ENCODE measurements at places on chromosomes 6 and 20.

GRCh38 chr6:136501096-136501495, 49.1 kb downstream of the MAP7 start:
- DNase-seq: no peak

DNA sequence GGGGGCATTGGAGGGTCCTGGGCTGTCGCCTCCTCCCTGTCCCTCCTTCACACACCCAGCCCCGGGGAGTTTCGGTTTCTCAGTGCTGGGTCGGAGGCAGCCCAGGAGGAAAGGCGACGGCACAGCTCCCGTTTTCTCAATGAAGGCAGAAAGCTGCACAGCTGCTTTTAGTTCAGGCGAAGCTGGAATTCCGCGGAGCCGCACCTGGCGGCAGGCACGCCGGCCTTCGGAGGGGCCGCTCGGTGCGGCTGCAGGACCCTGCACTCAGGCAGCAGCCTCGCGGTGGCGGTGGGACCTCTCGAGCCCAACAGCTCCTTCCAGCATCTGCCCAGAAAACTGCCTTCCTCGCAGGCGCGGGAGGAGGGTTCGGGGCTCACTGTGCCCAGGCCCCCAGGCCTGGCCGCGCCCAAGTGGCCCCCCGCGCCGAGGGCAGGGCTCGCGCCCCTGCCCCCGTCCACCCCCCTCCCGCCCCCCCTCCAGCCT, 4.6 kb downstream of the FOXQ1 start:
- DNase-seq: no peak

DNA sequence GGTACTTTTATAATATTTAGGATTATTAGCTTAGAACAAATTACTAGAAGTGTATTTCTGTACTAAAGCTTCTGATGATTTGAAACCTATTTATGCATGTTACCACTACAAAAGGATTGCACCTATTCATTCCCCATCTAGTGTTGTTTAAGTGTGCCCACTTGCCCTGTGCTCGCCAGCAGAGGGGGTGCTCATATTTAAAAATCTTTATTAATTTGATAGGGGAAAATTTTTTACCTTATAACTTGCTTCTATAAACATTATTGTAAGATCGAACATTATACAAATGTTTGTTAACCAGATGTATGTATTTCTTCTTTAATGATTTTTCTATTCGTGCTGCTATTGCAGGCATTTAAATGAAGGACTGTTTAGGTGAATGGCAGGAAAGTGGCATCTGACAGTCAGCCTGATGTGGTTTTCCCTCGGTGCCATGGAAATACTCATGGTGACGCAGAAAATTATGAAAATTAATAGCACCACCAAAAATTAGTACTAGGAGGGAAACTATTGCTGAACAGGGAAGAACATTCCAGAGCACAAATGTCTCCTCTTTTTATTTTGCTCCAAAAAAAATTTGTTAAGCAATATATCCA, 44.1 kb upstream of the FNDC1 start:
- DNase-seq: no peak

- DNase-seq: no peak
Observed at GRCh38 chr20:38973107-38973506, 11.0 kb downstream of the DHX35 start.

Measured in GF-D8 (cell line).